Gastrocnemius medialis (tissue), 4 donors: ENCODE measurements at places on chromosomes 7 and 10. TPM values are rescaled to one million over a fixed set of nuclear protein-coding genes. Genes with fewer than 3 reads are reported as not detected.

HIPK2 gene
- 30.5 TPM for total RNA-seq

WDR86 gene
- total RNA-seq = not detected

BLNK gene
- 0.24 TPM for total RNA-seq

C10orf71 gene
- total RNA-seq = 26.5 TPM

TRIM4 gene
- 10.5 TPM for total RNA-seq

CHN2 gene
- total RNA-seq = 10.4 TPM

CFAP69 gene
- total RNA-seq = not detected

ARF5 gene
- 202 TPM for total RNA-seq
